ENCODE measurements at places on chromosomes 11 and 22.
A peak's percentile ranks its signal among the peaks of the same experiment; 100 is the strongest.

- DNase-seq: peak; percentile 40
Observed at GRCh38 chr11:33829430-33830141, 55.3 kb upstream of the FBXO3 start.

DNA sequence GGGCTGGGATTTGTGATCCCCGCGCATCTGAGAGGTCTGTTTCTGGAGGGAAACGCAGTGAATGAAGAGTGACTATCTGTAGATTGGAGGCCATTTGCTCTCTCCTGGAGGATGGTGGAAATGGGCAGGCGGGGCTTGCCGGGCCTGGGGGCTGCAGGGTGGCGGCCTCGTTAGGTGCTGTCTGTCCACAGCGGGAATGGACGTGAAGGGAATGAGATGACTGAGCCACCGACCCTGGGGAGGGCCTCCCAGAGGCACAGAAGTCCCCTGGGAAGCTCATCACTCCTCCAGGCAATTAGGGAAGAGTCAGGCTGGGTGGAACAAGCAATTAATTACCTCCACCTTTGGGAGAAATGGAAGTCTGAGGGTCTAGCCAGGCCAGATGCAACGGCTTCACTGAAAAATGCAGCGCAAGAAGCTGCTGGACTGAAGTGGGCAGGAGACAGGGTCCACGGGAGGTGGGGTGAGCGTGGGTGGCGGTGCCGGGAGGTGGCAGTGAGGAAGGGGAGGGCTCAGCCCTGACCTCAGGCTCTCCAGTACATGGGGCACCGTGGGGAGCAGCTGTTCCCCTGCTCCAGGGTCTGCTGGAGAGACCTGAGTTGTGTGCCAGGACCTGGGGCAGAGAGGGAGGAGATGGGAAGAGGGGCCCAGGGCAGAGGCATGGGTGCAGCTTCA, 524.5 kb downstream of the BRD1 start:
- DNase-seq: no peak

- DNase-seq: no peak
Observed at GRCh38 chr22:46269564-46269963, 1.8 kb downstream of the TTC38 start.

DNA sequence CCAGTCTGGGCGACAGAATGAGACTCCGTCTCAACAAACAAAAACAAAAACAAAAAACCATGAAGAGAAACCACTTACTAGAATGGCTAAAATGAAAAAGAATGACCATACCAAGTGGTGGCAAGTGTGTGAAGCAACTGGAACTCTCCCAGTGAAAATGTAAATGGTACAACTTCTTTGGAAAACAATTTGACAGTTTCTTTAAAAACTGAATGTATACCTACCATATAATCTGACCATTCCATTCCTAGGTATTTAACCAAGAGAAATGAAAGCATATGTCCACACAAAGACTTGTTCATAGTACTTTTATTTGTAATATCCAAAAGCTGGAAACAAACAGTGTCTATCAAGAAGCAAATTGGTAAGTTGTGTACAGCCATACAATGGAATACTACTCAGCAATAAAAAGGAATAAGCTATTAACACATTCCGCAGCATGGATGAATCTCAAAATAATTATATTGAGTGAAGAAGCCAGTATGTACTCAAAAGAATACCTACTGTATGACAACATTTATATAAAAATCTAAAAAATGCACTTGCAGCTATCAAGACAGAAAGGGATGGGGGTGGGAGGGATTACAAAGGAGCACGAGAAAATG, 27.7 kb downstream of the DGCR2 start:
- no peak for DNase-seq

- DNase-seq: no peak
Observed at GRCh38 chr11:65427691-65428577, 5.3 kb downstream of the NEAT1 start.

DNA sequence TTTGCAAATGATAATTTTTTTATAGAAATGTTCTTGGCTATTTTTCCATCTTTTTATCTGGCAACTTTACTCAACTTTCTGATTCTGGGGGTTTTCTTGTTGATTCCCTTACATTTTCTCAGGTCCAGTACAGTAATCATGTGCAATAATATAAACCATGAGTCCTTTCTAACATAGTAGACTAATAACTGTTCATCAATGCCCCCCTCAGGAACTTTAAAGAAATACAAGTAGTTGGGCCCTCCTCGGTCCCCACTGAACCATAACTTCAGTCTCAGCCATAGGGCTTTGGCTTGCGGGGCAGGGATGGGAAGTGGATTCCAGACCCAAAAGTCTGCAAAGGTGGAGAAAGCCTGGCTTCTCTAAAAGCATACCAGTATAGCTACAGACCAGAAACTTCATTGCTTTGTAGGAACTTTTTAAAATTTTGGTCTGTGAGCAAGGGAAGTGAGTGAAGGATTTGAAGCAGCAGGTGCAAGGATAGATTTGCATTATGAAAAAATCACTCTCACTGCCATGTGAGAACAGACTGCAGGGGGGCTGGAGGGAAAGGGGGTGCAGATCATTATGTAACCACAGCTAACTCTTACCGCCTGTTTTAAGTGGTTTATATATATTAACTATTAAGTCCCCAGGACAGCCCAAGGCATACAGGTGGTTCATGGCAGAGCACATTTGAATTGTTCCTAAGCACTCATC, 10.4 kb upstream of the TUB start:
- no peak for DNase-seq

DNA sequence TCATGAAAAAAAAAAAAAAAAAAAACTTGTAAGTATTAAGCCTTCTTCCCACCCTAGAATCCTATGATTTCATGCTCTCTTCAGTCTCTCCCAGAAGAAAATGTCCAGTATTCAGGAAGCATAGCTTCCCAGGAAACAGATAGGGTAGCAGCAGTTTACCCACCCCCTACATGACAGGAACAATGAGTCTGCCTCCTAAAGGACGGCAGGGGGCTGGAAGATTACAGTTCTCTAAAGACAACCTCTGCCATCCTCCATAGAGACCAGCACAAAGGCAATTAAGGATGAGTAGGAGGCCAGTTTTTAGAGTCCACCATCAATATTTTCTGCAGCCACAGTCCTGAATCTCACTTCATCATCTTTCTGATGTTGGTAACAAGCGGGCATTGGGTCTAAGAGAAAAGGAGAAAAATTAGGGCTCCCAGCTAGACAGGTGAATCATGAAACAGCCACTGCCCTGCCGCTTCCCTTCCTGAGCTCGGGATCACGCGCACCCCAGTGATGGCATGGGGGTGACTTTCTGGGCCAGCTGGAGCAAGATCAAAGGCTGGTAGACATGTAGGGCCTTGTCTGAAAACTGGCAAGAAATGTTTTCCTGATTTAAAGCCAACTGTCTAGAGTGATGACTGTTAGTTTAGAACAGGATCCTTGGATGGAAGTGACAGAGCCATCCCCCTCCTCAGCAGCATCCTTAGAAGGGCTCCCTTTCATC, 322.8 kb downstream of the LARGE1 start:
- no peak for DNase-seq

- DNase-seq: no peak
Observed at GRCh38 chr11:1113405-1114201, 38.9 kb downstream of the MUC2 start.

GRCh38 chr11:13249992-13250391, 27.6 kb upstream of the BMAL1 start:
- DNase-seq: no peak

GRCh38 chr11:28518825-28519224, 410.6 kb downstream of the METTL15 start:
- no peak for DNase-seq

- no peak for DNase-seq
Observed at GRCh38 chr22:36220451-36220921, 18.8 kb downstream of the APOL2 start.
